ENCODE measurements at places on chromosomes 1 and 21.

DNA sequence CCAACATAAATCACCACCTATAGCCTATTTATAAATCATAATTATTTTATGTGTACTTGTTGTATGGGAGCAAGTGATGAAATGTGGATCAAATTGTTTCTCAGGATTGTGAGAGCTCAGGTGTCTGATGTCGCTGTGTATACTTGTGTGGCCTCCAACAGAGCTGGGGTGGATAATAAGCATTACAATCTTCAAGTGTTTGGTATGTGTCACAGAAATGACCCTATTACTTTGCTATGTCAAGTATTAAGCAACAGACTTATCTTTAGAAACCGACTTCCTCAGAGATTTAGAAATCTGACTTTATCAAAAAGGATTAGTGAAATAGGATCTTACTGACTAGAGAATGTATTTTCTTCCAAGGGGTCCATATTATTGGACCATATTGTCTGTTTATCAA lies 280.9 kb downstream of the TPR start:
- DNase-seq: no peak

- DNase-seq: no peak
Measured at GRCh38 chr1:77605246-77606026, 77.0 kb downstream of the ZZZ3 start.

- no peak for DNase-seq
Measured at GRCh38 chr1:176854121-176854520, 310.4 kb downstream of the ASTN1 start.

DNA sequence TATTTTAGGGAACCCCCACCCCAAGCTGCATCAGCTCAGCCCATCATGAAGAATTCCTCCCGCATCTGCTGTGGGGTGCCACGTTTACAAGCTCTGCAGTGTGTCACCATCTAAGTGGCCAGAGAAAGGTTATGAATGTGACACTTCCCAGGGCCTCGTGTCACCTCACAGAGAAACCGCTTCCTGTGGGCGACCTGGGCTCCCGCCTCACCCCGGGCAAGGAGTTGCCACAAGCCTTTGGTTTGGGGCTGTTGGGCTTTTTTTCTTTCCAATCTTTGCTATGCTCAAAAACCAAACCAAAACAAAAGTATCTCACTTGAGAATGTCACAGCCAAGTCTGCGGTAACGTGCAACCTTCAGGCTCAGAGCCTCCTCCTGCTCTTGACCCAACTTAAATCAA lies 82.1 kb upstream of the ARHGEF16 start:
- DNase-seq: no peak

DNA sequence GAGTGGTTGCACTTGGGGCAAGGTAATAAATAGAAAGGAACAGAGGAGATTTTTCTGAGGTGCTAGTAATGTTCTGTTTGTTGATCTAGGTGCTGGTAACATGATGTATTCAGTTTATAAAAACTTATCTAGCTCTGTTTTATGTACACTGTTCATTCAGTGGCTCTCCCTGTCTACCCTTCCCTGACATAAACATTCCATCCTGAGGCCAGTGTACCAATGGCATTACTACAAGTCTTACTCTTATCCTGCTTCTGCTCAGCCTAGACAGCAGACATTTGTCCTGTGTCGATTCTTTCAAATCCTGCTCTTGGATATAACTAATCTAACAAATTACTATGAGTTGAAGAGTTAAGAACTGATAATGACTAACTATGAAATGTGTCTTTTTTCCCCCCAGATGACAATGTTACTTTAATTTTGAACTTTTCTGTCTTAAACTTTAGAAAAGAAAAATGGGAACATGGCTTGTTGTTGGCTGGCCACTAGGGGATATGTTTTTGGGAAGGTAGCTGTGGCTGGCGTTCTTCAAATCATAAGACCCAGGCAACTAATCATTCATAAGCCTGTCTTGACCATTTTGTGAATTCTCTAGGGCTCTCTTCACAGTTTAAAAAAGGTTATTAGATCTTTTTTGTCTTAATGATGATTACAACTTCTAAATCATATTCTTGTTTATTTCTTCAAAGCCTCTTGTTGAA lies 390.9 kb downstream of the PBX1 start:
- no peak for DNase-seq

DNA sequence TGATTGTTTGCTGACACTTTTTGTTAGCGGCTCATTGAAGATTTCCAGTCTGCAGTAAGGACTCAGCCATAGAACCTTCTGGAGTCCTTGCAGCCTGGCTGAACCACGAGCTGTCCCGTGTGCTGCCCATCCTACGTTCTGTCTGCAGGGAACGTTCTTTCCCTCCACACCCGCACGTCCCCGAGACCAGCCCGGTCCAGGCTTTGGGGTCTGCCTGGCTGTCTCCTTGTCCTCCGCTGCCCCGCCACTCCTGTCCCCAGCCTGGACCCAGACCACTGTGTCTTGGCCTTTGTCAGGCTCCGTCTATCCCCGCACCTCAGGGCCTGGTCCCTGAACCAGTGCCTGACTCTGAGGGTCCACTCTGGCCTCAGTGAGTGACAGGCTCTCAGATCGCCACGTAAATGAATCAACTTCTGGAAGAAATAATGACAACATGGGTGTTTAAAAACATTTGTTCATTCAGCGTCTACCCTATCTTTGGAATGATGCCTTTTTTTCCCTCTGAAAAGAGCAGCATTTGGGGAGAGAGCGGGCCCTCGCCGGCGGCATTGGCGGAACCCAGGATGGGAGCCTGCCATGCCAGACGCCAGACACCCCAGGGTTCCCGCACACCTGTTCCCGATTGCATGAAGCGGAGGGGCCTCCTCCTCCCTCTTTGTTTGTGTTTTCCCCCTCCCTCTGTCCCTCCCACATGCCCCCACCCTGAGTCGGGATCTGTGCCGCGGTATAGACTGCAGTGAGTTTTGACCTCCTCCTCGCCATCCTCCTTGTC lies 43.9 kb upstream of the C1orf174 start:
- no peak for DNase-seq

DNA sequence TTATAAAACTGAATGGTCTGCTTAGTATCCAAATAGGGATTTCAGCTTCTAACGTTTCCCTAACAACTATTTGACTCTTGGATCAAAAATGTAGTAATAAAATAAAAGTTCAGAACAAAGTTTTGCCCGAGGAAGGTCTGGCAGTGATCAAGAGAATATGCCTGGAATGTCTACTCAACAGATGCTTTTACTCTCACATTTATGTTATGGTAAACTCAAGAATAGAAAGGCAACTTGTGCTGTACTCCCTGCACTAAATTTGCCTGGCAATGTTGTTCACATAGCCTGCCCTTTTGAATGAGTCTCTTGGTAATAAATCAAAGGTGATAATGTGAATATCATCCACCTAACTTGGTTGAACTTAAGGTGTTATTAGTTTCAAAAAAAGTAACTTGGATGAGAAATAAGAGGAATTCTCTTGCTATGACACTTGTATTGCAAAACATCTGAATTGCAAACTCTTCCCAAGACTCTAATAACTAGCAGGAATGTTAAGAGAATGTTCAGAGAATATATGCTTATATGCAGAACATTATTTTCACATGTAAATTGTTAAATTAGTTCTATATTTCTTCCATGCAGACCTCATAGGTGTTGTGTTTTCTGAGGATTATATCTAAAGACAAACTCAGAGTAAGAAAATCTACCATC lies 215.8 kb downstream of the COL24A1 start:
- DNase-seq: no peak

DNA sequence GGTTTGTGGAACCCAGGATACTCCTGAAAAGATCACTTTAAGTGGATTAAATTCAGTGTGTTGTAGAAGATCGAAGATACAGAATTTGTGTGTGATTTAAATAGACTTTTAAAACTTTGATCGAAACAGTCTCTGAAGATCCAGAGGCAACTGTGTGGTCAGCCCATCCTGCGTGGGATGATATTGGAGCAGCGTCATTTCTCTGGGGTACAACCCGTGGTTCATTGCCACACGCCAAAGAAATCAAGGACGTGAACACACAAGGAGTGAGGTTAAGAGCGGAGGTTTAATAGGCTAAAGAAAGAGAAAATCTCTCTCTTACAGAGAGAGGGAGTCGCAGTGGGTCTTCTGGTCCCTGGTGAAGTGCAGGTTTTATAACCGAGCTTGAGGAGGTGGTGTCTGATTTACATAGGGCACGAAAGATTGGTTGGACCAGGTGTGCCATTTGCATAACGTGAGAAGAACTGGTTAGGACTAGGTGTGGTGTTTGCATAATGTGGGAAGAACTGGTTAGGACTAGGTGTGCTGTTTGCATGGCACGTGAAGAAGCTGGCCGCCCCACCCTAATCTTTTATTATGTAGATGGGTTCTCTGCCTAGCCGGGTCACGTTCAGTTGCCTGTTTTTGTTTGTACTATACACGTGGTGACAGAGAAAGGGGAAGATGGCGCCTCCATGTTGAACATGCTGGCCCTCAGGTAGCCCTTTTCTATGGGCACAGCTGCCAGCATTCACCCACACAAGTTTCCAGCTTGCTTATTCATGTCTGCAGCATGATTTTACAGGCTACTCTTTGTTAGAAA lies 82.3 kb downstream of the ADSS2 start:
- no peak for DNase-seq

- no peak for DNase-seq
Measured at GRCh38 chr21:36184545-36184944, 27.9 kb downstream of the DOP1B start.

- DNase-seq: no peak
Measured at GRCh38 chr1:214557952-214558735, 6.7 kb upstream of the PTPN14 start.

DNA sequence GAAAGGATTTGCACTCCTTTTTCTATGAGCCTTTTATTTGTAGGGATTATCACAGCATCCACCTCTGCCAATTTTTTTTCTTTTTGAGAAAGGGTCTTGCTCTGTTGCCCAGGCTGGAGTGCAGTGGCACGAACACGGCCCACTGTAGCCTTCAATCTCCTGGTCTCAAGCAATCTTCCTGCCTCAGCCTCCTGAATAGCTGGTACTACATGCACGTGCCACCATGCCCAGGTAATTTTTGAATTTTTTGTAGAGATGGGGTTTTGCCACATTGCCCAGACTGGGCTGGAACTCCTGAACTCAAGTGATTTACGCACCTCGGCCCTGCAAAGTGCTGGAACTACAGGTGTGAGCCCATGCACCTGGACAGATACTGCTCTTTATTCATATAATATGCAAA lies 2.1 kb downstream of the SAMSN1 start:
- no peak for DNase-seq

DNA sequence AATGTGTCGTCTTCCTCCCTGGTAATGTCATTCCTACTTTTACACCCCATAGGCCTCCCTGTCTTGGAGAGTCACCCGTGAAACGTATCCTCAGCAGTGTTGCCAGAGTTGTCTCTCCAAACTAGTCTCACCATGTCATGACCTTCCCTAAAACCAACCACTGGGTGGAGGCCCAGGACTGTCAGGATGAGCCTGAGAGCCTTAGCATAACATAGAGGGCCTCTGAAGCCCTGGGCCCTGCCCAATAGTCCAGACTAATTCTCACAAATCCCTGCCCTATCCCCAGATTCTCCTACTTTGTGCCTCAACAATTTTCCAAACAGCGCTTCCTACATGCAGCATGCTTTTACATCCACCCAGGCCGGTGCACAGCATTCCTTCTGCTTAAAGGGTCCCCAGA lies 29.3 kb upstream of the HSD3B1 start:
- DNase-seq: no peak

DNA sequence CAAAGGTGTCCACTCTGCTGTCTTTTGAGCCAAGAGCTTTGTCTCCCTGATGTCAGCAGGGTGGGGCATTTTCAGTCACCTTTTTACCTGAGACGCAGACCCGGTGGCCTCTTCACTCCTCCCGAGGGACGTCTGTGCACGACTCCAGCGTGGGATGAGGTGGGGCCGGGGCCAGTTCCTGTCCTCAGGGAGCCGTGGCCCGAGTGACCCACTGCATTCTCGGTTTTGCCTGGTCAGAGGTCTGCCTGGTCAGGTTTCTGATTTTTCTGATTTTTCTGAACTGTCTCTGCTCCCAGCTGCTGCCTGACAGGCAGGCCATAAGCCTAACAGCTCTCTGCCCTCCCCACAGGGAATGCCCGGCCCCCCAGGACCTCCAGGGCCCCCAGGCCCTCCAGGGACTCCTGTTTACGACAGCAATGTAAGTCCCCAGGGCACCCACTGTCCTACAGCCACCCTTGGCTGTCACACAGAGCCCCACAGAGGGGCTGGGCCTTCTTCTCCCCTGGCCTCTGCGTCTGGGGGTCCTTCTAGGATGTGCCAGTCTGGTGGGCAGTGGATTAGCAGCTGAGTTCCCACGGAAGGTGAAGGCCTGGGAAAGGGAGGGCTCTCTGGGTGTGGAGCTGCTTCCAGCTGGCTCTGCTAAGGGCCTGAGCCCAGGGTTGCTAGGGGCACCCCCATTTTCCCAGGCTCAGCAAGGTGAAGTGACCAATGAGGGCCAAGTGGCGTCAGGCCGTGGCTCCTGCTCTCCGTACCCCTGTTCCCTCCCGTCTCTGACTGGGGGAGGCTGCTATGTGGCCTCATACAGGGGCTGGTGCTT lies 45.9 kb downstream of the SLC19A1 start:
- DNase-seq: no peak

GRCh38 chr1:87151500-87152421 lies 176.9 kb upstream of the LMO4 start:
- peak; percentile 47 for DNase-seq

GRCh38 chr1:115545791-115546733 lies 95.7 kb upstream of the VANGL1 start:
- DNase-seq: no peak

DNA sequence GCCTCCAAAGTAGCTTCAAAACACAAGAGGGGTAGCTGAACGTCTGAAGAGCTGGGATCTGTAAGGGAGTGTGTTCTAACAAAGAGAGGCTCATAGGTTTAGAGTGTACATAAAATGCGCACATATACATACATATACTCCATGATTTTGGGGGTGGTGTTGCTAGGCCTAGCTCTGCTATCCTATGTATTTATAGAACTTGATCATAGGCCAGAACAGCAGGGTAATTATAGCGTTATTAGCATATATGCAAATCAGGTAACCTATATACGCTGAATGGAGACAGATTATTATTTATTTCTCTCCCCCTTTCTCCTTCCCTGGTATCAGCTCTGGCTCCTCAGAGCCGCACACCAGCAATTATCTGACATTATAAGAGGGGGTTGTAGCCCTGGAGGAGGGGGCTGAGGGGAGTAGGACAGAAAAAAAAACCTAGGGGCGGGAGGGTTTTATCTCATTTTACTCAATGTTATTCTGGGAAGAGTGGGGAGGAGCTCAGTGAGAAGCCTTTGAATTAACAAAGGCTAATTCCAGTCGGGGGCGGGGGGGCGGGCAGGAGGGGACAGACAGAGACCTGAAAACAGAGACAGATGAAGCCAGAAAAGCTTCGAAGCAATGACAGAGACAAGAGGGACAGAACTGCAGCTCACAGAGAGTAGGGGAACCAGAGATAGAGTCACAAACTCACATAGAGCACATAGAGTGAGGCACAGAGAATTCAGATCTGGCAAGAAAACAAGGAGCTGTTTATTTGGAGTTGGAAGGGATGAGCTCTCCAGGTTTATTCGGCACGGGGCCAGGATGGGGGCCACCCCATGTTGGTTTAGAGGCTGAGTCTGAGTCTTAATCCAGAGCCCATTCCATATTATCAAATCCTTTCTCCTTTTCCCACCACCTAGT lies 63.0 kb downstream of the RHBG start:
- no peak for DNase-seq

GRCh38 chr1:204258213-204259115 lies 44.7 kb upstream of the GOLT1A start:
- peak; percentile 73 for DNase-seq
